ENCODE measurements at places on chromosomes 11 and 22.

DNA sequence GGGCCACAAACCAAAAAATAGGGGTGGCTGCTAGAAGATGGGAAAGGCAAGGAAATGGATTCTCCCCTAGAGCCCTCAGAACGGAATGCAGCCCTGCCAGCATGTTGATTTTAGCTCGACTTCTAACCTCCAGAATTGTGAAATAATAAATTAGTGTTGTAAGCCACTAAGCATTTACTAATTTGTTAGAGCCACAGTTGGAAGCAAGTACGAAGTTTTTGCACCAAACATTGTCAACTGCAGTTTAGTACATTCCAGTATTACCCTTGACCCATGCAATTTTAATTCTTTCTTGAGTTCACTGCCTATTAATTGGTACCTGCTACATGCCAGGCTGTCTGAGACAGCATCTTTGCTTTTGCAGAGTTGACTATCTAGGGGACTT lies 32.2 kb downstream of the PARVA start:
- peak; percentile 78 for DNase-seq

DNA sequence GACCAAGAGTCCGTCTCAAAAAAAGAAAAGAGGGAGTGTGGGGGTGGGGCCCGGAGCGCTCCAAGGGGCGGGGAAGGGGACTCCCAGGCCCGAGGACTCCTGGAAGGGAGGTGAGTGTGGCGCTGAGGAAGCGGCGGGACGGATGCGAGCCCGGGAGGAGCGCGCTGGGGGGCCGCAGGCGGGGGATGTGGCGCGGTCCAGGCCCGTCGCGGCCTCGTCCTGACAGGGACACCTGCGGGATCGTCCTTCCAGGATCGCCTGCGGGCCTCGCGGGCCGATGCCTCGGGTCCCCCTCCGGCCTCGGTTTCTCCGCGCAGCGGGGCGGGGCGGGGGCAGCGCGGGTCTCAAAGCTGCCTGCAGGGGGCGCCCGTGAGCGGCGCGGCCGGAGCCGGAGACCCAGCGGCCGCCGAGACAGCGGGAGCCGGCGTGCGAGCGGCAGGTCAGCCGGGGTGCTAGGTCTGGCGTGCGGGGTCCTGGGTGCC lies 3.8 kb upstream of the ADORA2A start:
- DNase-seq, result no peak

- peak; percentile 33 for DNase-seq
Observed at GRCh38 chr11:119699227-119699626, 29.8 kb downstream of the NECTIN1 start.

DNA sequence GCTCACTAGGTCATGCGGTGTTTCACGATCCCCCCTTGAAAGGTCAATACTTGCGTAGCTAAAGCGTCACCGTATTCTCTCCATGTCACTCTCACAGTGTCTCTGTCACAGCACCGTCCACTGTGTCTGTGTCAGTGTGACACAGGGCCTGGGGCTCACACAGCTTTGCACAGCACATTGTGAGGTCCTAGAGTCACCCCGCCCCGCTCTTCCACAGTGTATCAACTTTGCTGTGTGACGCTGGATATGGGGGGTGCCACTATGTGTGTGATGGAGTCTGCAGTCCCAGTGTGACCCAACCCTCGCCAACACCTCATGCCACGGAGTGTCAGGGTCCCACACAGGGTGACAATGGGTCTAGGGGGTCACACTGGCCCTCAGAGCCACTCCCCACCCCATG lies 583 bp downstream of the P4HA3 start:
- DNase-seq, result no peak

Data from AG10803 (cell line).